HFFc6 (cell line): ENCODE measurements at places on chromosomes 12 and 14.

- DNase-seq: no peak
Measured at GRCh38 chr14:64715628-64716412, 11.6 kb downstream of the PLEKHG3 start.

DNA sequence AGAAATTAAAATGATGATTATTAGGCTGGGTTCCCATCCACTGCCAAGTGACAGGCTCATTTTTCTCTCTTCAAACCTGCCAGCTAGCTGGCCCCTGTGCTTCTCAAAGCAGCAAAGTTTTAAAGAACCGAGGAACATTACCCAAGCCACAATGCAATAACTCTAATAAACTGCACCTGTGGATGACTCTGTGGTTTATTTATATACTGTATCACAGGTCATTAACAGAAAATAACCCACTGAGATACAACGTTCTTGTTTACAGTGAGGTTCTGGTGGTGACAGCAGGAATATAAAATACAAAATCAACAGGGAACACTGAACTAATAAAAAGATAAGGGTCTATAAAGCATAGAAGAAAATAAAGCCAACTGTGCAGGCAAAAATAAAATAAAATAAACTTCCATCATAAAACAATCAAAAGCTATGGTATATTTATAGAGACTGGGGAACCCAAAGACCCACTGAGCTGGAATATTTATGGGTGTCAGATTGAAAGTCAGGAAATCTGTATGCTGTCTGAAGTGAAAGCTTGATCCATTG, 472.9 kb downstream of the NOVA1 start:
- DNase-seq: no peak

DNA sequence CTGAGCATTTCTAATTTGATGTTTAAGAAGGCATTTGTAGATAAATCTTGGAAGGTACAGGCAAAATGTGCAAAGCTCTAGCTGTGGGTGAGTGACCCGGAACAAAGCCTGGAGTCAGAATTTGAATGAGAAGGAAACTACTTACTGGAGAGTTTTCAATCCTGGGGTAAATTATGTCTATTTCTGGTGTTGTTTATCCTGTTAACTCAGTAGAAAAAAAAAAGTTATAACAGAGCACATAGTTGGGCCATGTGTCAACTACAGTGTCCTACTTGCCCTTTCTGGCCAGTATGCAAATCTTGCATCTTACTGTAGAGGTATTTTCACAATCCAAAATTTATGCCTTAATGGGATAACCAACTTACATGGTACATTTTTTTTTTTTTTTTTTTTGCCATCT, 182.3 kb downstream of the SYNE2 start:
- peak; percentile 28 for DNase-seq

- no peak for DNase-seq
Measured at GRCh38 chr14:50036637-50037036, 79.7 kb downstream of the VCPKMT start.

DNA sequence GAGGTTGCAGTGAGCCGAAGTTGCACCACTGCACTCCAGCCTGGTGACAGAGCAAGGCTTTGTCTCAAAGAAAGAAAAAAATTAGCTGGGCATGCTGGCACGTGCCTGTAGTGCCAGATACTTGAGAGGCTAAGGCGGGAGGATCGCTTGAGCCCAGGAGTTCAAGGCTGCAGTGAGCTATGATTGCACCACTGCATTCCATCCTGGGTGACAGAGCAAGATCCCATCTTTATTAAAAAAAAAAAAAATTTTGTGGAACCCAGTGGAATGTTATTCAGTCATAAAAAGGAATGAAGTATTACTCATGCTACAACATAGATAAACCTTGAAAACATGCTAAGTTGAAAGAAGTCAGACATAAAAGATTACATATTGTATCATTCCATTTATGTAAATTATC, 8.3 kb upstream of the ERBB3 start:
- peak; percentile 72 for DNase-seq
